Fibroblast of skin of right quadriceps (primary cell): ENCODE measurements at places on chromosomes 2 and 18.

- no peak for DNase-seq
These were observed 101.3 kb downstream of the CAPN13 start for GRCh38 chr2:30705711-30706533.

DNA sequence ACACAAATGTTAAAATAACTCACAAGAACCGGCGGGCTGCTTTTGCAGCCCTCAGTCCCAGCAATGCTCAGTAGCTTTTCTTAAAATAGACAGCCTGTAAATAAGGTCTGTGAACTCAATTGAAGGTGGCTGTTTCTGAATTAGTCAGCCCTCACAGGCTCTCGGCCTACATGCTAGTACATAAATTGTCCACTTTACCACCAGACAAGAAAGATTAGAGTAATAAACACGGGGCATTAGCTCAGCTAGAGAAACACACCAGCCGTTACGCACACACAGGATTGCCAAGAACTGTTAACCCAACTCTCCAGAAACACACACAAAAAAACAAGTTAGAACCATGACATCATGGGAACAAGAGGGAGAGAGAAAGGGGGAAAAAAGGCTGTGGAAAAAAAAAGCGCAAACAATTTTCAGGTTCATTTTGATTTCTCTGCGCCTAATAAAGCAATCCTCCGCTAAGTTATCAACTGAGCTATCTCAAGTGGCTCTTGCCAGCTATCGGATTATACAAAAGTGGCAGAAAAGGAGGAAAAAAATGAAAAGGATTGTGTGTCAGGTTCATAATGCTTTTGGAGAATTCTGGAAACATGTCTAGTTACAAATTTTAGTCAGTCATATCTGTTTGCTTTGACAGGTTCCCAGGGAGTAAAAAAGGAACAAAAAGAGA lies 89.1 kb downstream of the ZEB2 start:
- DNase-seq, result peak; percentile 72

- DNase-seq, result no peak
These were observed 32.0 kb downstream of the CDCA7 start for GRCh38 chr2:173386738-173387065.

GRCh38 chr2:199833525-199833924 lies 17.5 kb downstream of the FTCDNL1 start:
- DNase-seq, result no peak
